ENCODE measurements at places on chromosomes 16 and 17.

DNA sequence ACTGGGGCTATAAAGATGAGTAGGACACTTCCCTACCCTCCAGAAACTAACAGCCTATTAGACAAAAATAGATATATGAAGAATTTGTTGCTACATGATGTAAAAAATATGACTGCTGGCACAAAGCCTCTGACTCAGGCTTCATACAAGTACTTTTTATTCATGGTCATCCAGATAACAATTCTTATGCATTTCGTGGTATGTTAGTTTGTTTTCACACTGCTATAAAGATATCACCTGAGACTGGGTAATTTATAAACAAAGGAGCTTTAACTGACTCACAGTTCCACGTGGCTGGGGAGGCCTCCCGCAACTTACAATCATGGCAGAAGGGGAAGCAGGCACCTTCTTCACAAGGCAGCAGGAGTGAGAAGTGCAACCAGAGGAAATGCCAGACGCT, 112.5 kb upstream of the HLF start:
- peak; percentile 12 for DNase-seq

- DNase-seq: no peak
Observed at GRCh38 chr17:49723423-49723822, 15.7 kb upstream of the SLC35B1 start.

DNA sequence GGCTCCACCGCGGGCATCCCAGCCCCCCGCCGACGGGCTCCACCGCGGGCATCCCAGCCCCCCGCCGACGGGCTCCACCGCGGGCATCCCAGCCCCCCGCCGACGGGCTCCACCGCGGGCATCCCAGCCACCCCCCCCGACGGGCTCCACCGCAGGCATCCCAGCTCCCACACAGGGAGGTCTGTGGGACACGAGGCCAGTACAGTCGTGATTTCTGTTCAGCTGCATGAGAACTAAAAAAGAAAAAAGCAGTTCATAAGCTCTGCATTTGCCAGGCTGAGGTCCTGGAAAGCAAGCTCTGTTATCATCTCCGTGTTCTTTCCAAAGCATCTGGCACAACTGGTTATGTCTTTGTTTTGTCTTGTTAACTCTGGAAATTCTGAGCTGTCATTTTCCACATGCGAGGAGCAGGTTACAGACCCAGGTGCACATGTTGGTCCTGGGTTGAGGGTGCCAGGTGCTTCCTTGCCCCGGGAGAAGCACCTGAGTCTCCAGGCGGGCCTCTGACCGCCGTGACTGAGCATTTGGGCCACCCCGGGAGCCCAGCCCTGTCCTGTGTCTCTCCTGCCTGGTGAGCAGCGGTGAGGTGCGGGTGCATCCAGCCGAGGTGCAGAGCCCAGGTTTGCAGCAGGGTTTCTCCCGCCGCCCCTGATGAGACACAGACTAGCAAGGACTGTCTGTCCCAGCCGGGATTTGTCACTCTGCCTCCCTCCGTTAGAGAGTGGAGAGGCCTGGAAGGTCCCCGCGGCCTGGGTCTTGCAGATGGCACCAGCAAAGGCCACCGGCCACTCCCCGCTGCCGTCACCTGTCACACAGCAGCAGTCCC, 9.9 kb upstream of the WFIKKN1 start:
- no peak for DNase-seq

DNA sequence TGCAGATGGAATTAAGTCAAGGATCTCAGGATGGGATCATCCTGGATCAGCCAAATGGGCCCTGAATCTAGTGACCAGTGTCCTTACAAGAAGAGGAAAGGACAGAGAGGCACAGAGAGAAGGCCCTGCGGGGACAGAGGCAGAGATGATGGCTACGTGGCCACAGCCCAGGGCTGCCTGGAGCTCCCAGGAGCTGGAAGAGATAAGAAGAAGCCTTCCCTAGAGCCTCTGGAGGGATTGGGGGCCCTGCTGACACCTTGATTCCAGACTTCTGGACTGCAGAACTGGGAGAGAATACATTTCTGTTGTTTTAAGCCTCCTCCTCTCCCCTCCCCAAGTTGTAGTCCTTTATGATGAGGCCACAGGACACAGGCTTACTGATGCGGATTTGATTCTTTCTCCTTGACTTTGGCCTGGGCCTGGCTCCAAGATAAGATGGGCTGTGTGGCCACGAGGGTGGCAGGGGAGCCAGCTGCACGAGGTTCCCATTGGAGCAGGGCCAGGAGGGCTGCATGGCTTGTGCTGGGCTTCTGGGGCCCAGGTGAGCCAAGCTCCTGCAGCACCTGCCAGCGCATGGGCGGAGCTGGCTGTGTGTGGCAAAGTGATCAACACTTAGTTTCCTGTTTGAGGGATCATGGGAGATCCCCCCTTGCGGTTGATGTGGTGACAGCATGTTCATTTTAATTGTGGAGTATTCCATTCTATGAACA, 146.1 kb downstream of the IRF8 start:
- no peak for DNase-seq

- DNase-seq: no peak
Observed at GRCh38 chr16:85521552-85522307, 91.4 kb upstream of the GSE1 start.

DNA sequence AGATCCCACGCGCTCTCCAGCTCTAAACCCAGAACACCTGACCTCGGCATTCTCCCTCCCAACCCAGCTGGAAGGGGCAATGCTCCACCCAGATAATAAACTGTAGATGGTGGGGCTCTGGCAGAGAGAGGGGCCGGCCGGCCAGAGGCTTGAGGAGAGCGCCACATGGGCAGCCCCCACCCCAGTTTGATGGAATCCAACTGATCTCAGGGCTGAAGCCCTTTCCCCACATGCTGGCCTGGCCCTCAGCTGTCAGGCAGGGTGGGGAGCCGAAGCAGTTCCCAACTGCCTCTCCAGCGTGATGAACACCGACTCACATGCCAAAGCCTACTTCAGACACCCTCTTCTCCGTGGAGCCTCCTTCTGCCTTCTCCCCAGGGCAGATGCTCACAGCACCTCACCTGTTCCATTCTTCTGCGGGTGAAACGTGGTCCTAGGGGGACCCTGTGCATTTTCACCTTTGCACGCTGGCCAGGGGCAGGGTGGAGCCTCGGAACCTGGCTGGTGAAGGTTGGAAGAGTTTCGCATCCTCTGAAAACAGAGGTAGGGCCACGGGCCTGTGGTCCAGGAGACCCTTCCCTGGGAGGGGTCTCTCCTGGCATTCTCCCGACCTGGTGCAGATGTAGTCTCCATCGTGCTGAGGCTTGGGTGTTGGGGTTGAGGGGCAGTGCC, 65.7 kb upstream of the ZNF469 start:
- no peak for DNase-seq
